ENCODE measurements at places on chromosomes 16 and 17.

GRCh38 chr16:2149630-2150417 is 1.4 kb downstream of the RAB26 start:
- no peak for DNase-seq

DNA sequence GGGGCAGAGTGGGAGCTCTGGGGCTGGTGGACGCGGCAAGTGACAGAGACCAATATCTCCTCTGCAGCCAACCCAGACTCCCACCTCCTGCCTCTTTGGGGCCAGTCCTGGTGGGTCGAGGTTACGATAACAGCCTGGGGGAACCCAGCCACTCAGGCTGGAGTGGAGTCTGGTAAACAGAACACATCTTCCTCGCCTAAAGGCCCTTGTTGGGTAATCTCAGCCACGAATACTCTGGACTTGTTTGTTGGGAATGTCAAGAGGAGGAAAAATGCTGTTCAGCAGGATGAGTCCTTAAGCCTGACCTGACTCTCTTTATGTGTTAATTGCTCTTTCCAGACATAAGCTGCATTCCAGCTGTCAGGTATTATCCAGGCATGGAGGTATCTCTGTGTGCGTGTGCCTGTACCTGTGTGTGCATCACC is 8.0 kb upstream of the SPNS2 start:
- DNase-seq: no peak

- DNase-seq: no peak
Observed at GRCh38 chr16:54277845-54278703, 8.5 kb downstream of the IRX3 start.

DNA sequence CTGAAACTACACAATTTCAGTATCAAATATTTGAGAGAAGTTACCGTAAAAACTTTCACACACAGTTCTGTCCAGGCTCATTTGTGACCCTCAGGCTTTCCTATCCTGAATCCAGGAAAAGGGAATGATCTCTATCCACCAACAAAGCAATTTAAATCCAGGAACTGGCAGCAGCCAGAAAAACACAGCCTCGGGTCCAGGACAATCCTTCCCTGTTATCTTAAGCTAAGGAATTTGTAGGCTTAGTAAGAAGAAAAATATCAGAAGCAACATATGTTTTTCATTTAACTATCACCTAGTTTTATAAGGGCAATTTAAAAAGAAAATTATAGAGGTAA is 47.1 kb downstream of the TEX2 start:
- no peak for DNase-seq

DNA sequence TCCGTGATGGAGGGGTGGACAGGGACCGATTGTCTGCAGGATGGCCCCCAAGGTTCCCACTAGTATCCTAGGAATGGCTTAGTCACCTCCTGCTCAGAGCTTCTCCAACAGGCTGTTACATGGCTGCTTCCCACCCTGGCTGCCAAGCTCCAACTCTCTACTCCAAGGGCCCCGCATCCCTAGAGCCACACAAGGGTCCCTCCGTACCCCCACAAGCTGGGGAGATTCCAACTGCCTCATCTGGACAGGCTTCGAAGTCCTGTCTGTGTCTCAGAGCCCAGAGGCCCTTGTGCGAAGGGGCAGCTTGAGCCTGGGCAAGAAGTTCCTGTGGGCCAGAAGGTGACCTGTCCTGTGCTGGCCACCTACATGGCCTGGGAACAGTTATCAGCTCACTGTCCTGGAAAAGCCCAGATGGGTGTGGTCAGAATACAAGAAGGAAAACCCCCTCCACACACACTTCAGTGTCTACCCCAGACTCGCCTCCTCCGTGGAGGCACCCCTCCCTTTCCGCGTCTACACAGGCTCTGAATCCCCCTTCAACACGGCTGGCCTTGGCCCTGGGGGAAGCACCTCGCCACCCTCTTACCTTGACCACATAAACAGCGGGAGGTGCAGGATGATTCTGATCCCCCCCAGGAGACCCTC is 586 bp downstream of the MEAK7 start:
- DNase-seq: no peak

Data from stimulated activated CD8-positive, alpha-beta memory T cell treated with anti-CD3 and anti-CD28 coated beads, Interleukin-12 subunit alpha, Interleukin-12 subunit beta, amount 100 ng/mL, for 4 hours (primary cell).